Colonic mucosa (tissue), 4 donors: ENCODE measurements at places on chromosomes 6 and 20. TPM values are rescaled to one million over a fixed set of nuclear protein-coding genes. Genes with fewer than 3 reads are reported as not detected.

Gene LAMA2
- total RNA-seq: 3.6 TPM

Gene LRRN4
- not detected for total RNA-seq

Gene GPR6
- not detected for total RNA-seq

Gene SCRT2
- not detected for total RNA-seq

Gene MOG
- not detected for total RNA-seq

Gene FOXA2
- 27.9 TPM for total RNA-seq

Gene EXOC2
- 19.6 TPM for total RNA-seq

Gene ESR1
- 0.37 TPM for total RNA-seq

Gene SDC4
- total RNA-seq: 70.9 TPM

Gene FOXP4
- 33.6 TPM for total RNA-seq

Gene SLC12A5
- 0.96 TPM for total RNA-seq

Gene SDHAF4
- 9.6 TPM for total RNA-seq

Gene HLA-DPA1
- total RNA-seq: 58.7 TPM

Gene VIP
- total RNA-seq: 10.9 TPM

Gene GINS1
- total RNA-seq: 24.0 TPM

Gene MYL9
- total RNA-seq: 582 TPM

Gene EPPIN
- total RNA-seq: not detected

Gene SMPD2
- 21.9 TPM for total RNA-seq

Gene ENPP4
- total RNA-seq: 28.4 TPM

Gene SGK2
- total RNA-seq: 82.3 TPM

Gene OR2J3
- total RNA-seq: not detected

Gene EFCAB8
- 0.11 TPM for total RNA-seq

Gene VNN1
- total RNA-seq: 6.4 TPM

Gene GSTA3
- not detected for total RNA-seq

Gene HLA-B
- total RNA-seq: 3,111 TPM

Gene GRM1
- total RNA-seq: 0.11 TPM

Gene TDRD6
- 0.08 TPM for total RNA-seq

Gene OPRL1
- 0.24 TPM for total RNA-seq

Gene MUC21
- not detected for total RNA-seq

Gene CTAGE9
- total RNA-seq: not detected

Gene NOTCH4
- 3.7 TPM for total RNA-seq

Gene C6orf132
- 35.1 TPM for total RNA-seq

Gene ZNF322
- 24.0 TPM for total RNA-seq

Gene IRF4
- 4.7 TPM for total RNA-seq

Gene CAGE1
- not detected for total RNA-seq

Gene SLC4A11
- total RNA-seq: 2.6 TPM

Gene PCNA
- 204 TPM for total RNA-seq

Gene EDN1
- total RNA-seq: 9.5 TPM

Gene RGS17
- 0.25 TPM for total RNA-seq

Gene SOX12
- 7.5 TPM for total RNA-seq

Gene TNNC2
- 3.8 TPM for total RNA-seq

Gene ULBP1
- not detected for total RNA-seq

Gene EPHA7
- total RNA-seq: 1.3 TPM

Gene CALHM6
- 6.2 TPM for total RNA-seq

Gene TRIM31
- 51.2 TPM for total RNA-seq

Gene UNC5CL
- 4.1 TPM for total RNA-seq

Gene NTSR1
- 0.05 TPM for total RNA-seq

Gene LIN28B
- total RNA-seq: not detected

Gene BEND3
- 4.4 TPM for total RNA-seq

Gene C20orf141
- total RNA-seq: not detected
